Stimulated activated CD8-positive, alpha-beta memory T cell treated with anti-CD3 and anti-CD28 coated beads, Interleukin-4, amount 100 ng/mL, for 24 hours (primary cell): ENCODE measurements at places on chromosomes 2 and 18.

GRCh38 chr2:152405206-152406118, 70.5 kb downstream of the FMNL2 start:
- DNase-seq: no peak

DNA sequence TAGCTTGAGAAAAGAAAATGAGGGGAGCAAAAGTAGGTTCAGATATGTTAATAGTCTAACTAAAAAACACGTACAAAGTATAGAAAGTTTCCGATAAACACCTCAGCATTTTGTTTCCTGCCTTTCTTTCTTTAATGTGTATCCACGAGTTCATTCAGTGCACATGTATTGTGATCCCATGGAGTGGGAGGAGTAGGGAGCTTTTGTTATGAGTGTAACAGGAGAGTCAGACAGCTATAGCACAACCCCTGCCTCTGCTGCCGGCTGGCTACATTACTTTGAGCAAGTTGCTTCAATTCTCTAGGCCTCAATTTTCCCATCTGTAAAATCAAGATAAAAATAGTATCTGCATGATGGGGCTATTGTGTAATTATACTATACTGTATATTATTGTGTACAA, 249.2 kb upstream of the FIGN start:
- no peak for DNase-seq

DNA sequence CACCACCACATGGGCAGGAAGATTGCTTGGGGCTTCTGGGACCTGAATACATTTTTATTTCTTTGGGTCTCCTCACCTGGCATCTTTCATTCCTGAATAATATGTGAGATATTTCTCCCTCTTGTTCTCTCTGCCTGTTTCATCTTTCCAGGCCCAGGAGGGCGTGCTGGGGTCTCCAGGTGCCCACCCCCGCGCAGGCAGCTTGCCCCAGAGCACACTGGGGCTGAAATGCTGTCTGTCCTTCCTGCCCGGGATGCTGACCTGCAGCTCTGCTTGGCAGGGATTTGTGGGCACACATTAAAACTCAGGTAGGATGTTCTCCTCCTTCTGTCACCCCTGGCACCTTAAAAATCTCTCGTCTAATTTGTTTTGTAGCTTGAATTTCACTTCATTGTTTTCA, 39.7 kb upstream of the TEX51 start:
- DNase-seq: no peak

GRCh38 chr2:68918497-68918896, 34.2 kb downstream of the GKN2 start:
- no peak for DNase-seq

GRCh38 chr2:96423291-96423690, 81.9 kb downstream of the NEURL3 start:
- no peak for DNase-seq

DNA sequence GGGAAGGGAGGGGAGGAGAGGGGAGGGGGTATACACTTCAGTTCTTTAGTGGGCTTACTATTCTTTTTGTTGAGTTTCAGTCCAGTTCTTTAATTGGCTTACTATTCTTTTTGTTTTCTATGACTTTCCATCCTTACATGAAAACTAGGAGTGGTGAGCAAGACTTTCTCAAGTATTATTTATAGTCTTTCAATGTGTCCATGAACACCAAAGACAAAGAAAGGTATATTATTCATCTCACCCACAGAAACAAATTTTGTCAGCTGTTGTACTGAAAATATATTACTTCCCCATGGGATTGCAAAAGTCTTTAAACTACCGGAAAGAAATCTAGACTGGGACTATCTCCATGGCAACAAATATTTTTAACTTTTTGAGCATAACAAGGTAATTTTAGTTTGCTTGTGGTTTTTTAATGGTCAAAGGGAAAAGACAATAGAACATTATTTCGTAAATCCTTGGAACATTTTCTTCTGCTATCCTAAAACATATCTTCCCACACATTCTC, 17.6 kb downstream of the ADAM17 start:
- no peak for DNase-seq

- DNase-seq: no peak
Measured at GRCh38 chr2:7899923-7900322, 781.9 kb upstream of the ID2 start.

- DNase-seq: no peak
Measured at GRCh38 chr2:95531254-95531771, 46.8 kb upstream of the TRIM43B start.

GRCh38 chr18:72871091-72871490, 3.3 kb upstream of the NETO1 start:
- no peak for DNase-seq

- DNase-seq: no peak
Measured at GRCh38 chr18:62343316-62343715, 18.2 kb downstream of the TNFRSF11A start.

- DNase-seq: no peak
Measured at GRCh38 chr2:133710613-133711012, 142.3 kb upstream of the NCKAP5 start.

GRCh38 chr2:42337356-42337820, 23.6 kb downstream of the COX7A2L start:
- no peak for DNase-seq

GRCh38 chr2:173458991-173459780, 104.5 kb downstream of the CDCA7 start:
- no peak for DNase-seq

- DNase-seq: no peak
Measured at GRCh38 chr2:8168022-8168717, 513.7 kb upstream of the ID2 start.

DNA sequence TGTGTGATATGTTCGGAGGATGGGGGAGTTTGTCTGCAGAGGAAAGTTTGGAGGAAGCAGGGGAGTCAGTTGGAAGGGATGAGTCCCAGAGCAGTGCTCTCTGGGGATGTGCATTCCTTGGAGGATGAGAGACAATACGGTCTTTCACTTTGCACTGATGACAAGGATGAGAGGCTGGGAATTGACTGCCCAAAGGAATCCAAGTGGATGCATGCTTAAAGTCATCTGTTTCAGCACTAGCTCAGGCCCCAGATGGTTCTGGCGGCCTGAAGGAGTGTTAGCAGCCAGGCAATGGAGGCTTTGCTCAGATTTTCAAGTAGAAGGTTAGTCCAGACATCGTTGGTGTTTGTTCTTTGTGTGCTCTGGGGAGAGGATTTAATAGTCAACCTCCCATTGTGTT, 100.2 kb downstream of the CRIM1 start:
- no peak for DNase-seq

DNA sequence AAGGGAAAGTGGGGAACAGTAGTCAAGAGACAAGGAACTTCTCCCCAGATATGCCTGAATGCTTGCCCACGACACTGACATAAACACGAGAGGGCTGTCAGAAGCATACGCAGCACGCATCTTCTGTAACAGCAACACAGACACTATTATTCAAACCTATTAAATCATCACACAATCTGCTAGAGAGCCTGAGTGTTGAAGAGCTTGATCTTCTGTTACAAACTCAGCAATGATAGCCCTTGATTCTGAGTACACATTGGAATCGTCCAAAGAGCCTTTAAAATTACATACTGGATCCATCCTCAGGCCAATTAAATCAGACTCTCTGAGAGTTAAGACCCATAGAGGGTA, 111.6 kb downstream of the ZNF521 start:
- no peak for DNase-seq

DNA sequence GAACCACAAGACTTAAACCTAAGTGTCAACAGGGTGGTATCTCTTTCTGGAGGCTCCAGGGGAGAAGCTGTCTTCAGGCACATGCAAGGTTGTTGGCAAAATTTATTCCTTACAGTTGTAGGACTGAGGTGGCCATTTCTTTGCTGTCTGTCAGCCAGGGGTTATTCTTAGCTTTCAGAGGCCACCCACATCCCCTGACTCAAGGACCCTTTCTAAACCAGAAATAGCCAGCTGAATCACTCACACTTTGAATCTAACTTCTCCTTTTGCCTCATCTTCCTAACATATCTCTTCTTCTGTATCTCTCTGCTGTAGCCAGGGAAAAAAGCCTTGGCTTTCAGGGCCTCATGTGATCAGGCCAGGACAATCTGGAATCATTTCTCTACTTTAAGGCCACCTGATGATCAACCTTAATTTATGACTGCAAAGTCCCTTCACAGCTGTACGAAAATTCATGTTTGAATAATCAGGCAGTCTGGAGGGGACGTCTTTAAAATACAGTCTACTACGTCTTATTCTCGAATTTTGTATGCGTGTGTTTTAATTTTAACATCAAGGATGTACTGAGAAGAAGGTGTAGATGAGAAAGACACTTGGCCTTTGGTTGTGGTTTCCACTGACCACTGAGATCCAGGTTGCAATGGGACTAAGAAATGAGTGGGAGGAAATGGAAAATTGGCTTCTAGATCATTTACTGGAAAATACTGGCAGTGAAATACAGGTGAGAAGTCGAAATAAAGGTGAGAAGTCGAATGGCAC, 90.4 kb downstream of the DOCK10 start:
- DNase-seq: no peak

DNA sequence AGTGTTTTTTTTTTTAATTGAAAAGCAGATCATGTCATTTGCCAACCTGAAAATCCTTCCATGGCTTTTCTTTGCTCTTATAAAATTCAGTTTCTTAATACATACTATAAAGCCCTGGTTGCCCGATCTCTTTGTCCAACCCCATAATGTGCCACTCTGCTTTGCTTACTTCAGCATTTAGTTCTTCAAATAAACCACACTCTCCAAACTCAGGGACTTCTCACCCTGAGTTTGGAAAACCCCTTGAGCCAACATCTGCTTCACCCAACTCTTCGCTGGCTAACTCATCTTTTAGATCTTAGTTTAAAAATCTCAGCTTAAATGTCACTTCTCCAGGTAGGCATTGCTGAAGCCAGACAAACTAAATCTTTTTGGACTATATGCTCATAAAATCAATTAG, 1.3 kb upstream of the STAT1 start:
- DNase-seq: no peak

DNA sequence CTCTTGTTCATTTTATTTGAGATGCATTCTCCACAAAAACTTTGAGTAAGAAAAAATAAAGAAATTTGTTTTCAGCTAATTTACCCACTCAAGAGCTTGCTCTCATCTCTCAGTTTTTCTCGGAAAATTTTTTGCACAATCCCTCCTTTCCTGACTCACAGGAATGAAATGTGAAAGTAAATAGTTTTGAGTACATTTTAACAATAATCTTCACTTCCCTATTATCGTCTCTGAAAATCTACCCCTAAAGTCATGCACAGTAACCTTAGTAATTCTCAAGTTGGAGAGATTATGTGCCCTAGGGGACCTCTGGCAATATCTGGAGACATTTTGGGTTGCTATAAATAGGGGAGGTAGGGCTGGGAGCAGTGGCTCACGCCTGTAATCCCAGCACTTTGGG, 2.6 kb downstream of the CYB5A start:
- no peak for DNase-seq

DNA sequence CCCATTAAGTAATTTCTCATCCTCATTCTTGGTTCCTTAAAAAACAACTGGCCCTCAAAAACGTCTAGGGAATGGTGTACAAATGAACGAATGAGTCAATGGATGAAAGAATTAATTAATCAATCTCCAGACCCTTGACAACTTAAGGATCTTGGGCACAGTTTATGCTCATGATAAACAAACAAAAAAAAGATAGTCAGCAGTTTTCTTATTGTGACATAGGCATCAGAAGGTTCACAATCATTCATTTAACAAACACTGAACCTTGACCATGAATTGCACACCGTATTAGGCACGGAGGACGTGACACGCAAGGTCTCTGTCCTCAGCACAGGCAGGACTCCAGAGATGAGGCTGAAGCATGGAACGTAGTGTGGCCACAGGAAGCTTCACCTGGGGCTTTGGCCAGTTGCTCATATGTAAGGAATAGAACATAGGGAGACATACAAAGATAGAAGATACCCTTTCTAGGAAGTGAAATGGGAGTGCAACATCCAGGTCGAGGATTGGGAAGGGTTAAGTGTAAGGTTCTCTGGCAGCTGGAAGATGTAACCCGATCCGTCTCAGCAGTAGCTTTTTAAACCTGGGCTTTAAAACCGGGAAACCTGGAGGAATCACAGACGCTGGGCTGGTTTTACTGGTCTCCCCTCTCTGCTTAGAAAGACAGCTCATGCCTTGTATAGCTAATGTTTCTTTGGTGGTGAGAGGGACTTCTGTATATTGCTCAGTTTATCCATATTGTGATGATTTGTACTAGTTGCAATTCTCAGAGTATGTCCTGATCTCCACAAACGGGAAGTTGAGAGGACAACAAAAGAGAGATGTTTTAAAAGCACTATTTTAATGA, 8.9 kb upstream of the LTBP1 start:
- no peak for DNase-seq

- DNase-seq: no peak
Measured at GRCh38 chr2:24877646-24878045, 42.4 kb downstream of the ADCY3 start.

- no peak for DNase-seq
Measured at GRCh38 chr2:66169076-66169475, 265.8 kb upstream of the MEIS1 start.

DNA sequence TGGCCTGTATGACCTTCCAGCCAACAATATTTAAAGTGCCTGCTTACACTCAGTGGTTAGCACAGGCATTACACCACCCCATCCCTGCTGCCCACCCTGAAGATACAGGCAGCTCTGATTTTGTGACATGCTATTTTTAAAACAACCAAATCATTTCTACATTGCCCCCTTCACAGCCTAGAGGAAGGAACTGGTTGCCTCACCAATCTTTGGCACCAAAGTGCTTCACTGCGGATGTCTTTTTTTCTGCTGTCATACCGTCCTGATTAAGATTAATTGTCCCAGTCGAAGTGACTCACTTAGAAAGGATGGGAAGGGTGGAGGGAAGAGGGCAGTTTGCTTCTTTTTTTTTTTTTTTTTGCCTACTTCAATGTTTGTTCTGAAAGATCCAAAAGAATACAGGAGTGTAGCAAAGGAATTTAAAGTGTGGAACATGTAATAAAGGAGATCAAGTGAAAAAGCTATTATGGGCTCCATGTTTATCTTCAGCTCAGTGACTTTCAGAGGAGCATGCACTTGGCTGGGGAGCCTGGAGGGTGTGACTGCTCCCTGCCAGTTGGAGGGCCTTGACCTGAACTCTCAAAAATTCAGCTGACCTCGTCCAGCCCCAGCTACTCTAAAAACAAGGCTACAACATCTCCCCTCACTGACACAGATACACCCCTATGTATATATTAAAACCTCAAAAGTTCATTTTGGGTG, 501.1 kb upstream of the TNP1 start:
- DNase-seq: no peak

- DNase-seq: no peak
Measured at GRCh38 chr2:8953525-8953924, 50.0 kb downstream of the MBOAT2 start.

DNA sequence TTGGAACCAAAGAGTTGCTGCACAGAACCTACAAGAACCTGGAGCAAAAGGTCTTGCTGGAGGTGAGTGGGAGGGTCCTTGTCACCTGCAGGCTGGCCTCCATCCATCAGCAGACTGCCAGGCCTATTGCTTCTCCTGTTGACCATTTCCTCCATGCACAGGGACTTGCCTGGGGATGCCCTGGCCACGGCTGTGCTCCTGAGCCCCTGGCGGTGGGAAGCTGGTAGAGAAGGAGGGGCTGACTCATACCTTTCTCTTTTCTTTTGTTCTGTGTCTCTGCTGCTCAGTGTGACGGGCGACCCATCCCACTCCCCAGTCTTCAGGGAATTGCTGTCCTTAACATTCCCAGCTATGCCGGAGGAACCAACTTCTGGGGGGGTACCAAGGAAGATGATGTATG, 102.6 kb downstream of the DGKD start:
- DNase-seq: no peak

GRCh38 chr2:129058981-129059380, 740.3 kb upstream of the HS6ST1 start:
- DNase-seq: no peak

- DNase-seq: no peak
Measured at GRCh38 chr2:118249531-118249930, 161.3 kb downstream of the INSIG2 start.
